BE2C (cell line): ENCODE measurements at places on chromosomes 1 and 21.
A peak's percentile ranks its signal among the peaks of the same experiment; 100 is the strongest.

- DNase-seq, result no peak
These were observed 198.6 kb downstream of the SIPA1L2 start for GRCh38 chr1:232431326-232431725.

GRCh38 chr21:15219039-15219438 lies 154.2 kb upstream of the NRIP1 start:
- no peak for DNase-seq

- DNase-seq, result no peak
These were observed 46.2 kb downstream of the GPR3 start for GRCh38 chr1:27438621-27439061.

DNA sequence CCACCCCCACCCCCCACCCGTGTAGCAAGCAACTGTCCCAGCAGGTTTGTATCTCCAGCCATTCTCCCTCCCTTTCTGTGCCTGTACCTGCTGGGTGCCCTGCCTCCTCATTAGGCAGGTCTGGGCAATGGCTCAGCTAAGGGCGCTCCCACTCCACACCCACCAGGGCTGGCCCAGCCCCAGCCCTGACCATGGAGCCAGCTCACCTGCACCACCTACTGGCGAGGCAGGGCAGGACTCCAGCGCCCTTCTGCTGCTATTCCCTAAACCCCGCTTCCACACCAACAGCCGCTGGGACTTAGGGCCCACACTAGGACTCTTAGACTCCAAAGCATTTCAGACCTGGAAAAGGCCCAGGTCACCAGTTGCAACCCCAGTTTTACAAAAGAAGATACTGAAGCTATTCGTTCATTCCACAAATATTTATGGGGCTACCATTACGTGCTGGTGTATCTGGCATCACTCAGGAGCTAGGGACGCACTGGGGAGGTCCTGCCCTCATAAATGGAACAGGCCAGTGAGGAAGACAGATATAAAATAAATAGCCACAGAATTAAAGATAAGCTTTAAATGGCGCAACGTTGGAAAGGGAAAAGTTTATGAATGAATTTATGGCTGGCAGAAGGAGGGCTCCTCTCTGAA lies 24.0 kb downstream of the PGLYRP3 start:
- DNase-seq, result peak; percentile 42

- no peak for DNase-seq
These were observed 34.2 kb downstream of the PKP1 start for GRCh38 chr1:201317551-201317950.

- DNase-seq, result peak; percentile 29
These were observed 7.3 kb downstream of the SCNN1D start for GRCh38 chr1:1287288-1288110.

GRCh38 chr1:183516725-183517124 lies 44.4 kb downstream of the SMG7 start:
- DNase-seq, result no peak

GRCh38 chr1:79791488-79792218 lies 785.1 kb upstream of the ADGRL4 start:
- no peak for DNase-seq

- DNase-seq, result no peak
These were observed 12.8 kb downstream of the RRP15 start for GRCh38 chr1:218297867-218298266.

DNA sequence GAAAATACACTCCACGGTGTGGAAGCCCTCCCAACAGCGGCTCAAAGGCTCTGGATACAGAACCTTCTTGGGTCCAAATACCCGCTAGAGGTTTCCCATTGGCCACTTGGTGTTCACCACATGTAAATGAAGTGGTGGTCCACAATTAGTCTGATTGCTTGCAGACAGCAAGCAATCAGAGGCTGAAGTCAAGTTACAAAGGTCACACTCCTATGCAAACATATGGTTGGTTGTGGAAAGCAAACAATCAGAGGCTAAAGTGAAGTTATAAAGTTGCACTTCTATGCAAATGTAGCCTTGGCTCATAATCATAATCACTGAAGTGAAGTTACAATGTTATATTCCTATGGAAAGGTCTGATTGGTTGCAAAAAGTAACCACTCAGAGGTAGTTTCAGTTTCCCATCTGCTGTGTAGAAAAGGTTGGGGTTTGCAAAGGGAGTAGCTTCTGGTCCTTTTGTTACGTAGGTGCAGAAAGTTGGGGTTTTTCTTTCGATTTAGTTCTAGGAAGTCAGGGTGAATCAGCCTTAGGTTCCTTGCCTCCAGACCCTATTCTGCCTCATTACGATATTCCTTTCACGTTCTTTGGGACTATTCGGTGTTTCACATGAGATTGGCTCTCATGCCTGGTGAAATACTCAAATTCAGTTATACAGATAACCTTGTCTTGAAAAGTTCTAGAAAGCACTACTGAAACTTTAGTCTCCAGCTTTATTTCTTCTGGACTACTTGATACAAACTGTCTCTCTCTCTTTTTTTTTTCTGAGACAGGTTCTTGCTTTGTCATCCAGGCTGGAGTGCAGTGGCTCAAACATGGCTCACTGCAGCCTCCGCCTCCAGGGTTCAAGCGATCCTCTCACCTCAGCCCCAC lies 36.7 kb upstream of the MTF2 start:
- no peak for DNase-seq

- DNase-seq, result no peak
These were observed 7.1 kb downstream of the ZBTB21 start for GRCh38 chr21:42003051-42003461.

DNA sequence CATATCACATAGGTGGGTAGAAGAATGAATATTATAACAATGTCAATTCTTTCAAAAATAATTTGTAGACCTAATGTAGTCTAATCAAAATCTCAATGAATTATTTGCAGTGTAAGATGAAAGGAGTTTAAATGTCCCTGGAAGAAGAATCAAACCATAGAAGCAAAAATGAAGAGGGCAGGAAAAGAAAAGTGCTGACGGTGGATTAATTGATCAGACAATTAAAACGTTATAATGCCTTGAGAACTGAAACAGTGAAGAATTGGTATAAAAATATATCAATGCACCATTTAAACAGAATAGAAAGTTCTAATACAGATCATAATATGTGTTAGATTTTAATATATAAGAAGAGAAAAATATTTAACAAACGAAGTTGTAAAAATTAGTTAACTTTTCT lies 109.8 kb downstream of the TYW3 start:
- DNase-seq, result no peak

GRCh38 chr1:158564608-158565007 lies 5.8 kb downstream of the OR6P1 start:
- DNase-seq, result no peak

DNA sequence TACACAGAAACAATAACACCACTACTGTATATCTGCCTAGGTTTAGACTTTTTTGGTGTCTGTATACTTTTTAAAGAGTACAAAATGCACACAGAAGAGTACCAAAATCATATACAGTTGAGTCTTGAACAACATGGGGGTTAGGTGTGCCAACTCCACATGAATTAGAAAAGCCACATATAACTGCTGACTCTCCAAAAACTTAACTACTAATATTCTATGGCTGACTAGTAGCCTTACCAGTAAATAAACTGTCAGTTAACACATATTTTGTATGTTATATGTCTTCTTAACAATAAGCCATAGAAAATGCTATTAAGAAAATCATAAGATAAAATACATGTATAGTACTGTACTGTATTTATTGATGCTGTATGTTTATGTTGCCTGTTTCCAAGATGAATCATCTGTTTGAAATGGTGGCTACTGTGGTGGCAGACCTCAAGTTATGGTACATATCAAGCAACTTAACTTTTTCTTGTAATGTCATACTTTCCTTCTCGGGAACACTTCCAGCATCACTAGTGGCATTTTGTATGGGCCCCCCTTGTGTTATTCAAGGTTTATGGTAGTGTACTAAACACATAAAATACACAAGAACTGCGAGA lies 71.2 kb downstream of the LHX4 start:
- DNase-seq, result no peak

GRCh38 chr1:224825525-224826000 lies 103.9 kb upstream of the DNAH14 start:
- no peak for DNase-seq

GRCh38 chr1:17575797-17576518 lies 36.5 kb downstream of the ARHGEF10L start:
- no peak for DNase-seq

- DNase-seq, result no peak
These were observed 21.1 kb downstream of the MAN1A2 start for GRCh38 chr1:117388328-117388727.

- DNase-seq, result no peak
These were observed 613.5 kb downstream of the LMO4 start for GRCh38 chr1:87942165-87942564.

- no peak for DNase-seq
These were observed 107.2 kb downstream of the C1orf21 start for GRCh38 chr1:184493987-184494388.

GRCh38 chr1:84505493-84506001 lies 639 bp upstream of the SPATA1 start:
- DNase-seq, result no peak

DNA sequence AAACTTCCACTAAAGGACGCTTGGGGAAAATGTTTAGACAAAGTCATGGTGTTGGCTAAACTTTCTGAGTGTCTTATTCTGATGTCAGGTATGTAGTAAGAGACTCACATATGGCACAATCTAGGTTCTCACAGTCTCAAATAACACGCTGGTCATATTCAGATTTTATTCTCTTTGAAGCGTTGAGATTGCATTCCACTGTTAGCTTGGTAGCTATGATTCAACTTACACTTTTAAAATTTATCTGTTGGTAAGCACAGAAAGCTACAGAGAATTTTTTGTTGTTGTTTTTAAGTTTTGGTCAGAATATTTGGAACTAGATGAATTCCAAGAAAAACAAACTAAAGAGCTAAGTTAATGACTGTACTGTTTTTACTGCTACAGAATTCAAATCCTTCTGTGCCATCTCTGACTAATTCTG lies 126.7 kb downstream of the PRRX1 start:
- DNase-seq, result no peak

GRCh38 chr1:246095443-246095842 lies 411.6 kb downstream of the SMYD3 start:
- DNase-seq, result no peak

- DNase-seq, result no peak
These were observed 17.7 kb upstream of the LRRN2 start for GRCh38 chr1:204703268-204703664.

GRCh38 chr1:214447557-214447871 lies 103.9 kb downstream of the PTPN14 start:
- DNase-seq, result no peak

GRCh38 chr1:70293186-70293843 lies 61.2 kb downstream of the ANKRD13C start:
- no peak for DNase-seq

DNA sequence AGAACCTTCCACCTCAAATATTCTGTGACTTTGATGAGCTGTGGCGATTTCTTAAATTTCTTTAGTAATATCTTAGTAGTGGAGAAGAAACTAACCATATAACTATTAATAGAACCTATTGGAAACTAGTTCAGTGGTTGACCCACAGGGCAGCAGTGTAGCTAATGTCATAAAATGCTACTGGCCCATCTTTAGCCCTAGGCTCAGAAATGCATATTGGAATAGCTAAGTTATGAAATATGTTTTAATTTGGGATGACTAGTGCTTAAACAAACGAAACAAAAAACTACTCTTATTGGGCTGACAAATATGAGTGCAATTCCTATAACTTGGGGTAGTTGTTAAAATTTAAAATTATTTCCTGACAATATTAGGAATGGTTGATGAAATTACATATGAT lies 20.2 kb downstream of the MACO1 start:
- no peak for DNase-seq

GRCh38 chr1:213274140-213274539 lies 223.1 kb downstream of the RPS6KC1 start:
- DNase-seq, result no peak

DNA sequence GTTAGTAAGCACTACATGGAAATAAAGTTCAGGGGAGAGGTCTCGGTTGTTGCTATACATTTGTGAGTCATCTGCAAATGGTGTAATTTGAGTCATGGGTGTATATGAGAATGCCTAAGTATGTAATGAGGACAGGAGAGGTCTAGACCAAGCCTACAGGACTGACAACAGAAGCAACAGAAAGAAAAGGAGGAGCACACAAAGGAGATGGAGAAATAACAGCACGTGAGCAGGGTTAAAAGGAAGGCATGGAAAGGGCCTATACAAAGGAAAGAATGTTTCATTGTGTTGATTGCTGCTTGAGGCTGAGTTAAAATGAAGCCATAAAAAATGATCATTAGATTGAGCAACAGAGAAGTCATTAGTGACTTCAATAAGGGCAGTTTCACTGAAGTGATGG lies 28.0 kb upstream of the PRKAA2 start:
- no peak for DNase-seq

DNA sequence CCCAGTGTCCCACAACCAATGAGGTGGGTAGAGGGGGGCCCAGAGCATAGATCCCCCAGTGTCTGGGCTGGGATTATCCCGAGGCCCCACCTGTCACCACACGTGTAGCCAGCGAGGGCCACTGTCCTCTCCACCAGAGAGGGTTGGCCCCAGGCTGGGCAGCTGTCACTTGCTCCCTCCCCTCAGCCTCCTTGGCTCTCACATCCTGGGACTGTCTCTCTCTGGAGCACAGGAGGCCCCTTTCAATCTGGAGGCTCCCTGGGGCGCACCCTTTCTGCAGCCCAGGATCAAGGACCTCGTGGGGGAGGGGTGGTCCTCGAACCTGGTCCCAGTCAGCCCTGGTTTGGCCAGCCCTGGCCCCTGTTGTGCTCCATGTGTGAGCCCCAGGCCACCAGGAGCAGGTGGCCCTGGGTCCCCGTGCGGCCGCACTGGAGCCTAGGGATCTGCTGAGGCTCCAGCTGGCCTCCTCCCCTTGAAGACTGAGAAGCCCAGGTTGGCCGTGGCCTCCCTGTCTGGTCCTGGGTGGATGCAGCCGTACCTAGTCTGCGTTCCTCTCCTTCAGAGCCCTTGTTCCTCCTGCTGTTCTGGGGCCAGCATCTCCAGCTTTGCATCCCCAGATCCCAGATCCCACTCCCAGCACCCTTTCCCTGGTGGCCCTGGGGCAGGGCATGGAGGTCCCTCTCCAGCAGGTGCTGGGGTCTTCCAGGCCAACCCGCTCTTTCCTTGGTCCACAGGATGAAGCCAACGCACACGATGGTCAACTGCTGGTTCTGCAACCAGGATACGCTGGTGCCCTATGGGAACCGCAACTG lies 6.7 kb downstream of the TMEM201 start:
- DNase-seq, result no peak

GRCh38 chr1:26991310-26992116 lies 2.0 kb upstream of the TRNP1 start:
- no peak for DNase-seq

DNA sequence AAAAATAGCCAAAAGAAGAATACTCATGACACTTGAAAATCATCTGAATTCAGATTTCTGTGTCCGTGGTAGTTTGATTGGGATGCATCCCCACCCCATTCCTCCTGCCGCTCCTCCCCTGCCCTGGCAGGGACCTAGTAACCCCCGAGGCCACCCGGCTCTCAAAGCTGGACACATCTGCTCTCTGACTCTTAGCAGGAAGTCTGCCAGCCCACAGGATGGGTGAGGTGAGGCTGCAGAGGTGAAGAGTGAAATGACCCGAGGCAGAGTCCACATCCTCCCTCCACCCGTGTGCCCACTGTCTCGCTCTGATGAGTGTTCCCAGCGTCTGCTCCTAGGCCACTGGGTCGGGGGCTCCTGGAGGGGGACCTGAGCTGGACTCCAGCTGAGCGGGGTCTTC lies 308.5 kb upstream of the VAMP3 start:
- no peak for DNase-seq

GRCh38 chr21:34513129-34513675 lies 1.2 kb upstream of the KCNE1 start:
- no peak for DNase-seq

GRCh38 chr1:3638676-3639075 lies 11.2 kb downstream of the WRAP73 start:
- no peak for DNase-seq

- no peak for DNase-seq
These were observed 20.3 kb downstream of the KCNQ4 start for GRCh38 chr1:40803902-40804301.

GRCh38 chr21:31216206-31216605 lies 127.9 kb downstream of the TIAM1 start:
- no peak for DNase-seq
